ENCODE measurements at places on chromosomes 13 and 19.

- no peak for DNase-seq
These were observed 7.7 kb downstream of the PEAK3 start for GRCh38 chr19:2274185-2274711.

DNA sequence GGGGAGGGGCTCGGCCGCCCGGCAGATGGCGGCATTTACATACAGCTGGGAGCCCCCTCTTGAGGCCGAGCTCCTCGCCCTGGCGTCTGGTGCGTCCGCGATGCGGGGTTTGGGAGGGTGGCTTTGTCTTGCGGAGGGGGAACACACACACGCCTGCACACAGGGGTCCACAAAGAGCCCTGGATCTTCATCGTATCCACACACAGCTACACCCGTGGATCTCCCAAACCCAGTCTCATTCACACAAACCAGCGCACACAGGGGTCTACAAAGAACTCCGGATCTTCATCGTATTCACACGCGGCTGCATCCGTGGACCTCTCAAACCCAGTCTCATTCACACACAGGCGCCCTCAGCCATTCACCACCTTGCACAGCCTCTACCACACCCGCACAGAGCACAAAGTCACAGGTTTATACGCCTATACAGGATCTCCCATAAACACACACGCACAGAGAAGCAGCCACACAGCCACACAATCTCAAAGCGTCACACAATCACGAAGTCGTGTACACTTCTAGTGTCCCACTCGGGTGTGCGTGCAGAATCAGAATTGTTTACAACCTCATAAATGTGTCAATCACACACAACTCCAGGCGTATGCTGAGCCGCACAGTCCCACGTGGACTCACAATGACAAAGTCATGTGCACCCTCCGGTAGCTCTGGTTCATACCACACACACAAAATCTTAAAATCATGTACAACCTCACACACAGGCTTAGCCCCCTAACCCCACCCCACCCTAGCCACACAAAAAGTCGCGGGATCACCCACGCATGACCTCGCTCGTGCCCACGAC, 550 bp upstream of the DLL3 start:
- DNase-seq: no peak

DNA sequence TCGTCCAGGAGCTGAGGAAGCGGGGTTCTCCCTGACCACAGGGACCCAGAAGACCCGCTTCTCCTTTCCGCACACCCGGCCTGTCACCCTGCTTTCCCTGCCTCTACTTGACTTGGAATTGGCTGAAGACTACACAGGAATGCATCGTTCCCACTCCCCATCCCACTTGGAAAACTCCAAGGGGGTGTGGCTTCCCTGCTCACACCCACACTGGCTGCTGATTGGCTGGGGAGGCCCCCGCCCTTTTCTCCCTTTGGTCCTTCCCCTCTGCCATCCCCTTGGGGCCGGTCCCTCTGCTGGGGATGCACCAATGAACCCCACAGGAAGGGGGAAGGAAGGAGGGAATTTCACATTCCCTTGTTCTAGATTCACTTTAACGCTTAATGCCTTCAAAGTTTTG, 18.9 kb downstream of the VASP start:
- no peak for DNase-seq

DNA sequence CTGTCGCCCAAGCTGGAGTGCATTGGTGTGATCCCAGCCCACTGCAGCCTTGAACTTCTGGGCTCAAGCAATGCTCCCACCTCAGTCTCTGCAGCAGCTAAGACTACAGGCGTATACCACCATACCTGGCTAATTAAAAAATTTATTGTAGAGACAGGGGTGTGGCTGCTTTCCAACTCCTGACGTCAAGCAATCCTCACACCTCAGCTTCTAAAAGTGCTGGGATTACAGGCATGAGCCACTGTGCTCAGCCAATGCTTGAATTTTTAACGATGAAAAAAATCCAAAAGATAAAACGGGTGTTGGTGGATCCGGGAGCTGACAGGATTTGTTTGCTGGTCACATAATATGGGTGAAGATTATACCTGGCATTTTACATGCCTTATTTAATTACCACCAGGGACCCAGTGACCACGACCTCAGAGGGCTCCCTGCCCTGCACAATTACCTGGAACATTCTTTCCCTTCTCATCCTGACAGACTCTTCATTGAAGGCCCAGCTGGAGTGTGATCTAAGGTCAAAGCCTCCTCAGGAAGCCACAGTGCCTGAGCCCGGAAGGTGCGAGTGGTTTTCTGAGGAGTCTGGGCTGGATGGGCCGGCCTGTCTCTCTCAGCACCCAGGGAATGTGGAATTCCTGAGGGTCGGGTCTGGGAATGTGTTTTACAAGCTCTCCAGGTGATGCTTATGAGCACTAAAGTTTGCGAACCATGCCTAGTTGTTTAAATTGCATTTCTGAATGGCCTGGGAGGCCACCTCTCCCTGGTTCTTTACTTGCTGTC, 193.3 kb downstream of the USP12 start:
- DNase-seq: no peak

Measured in CD8-positive, alpha-beta T cell (primary cell).